ENCODE measurements at places on chromosomes 3 and 15.

DNA sequence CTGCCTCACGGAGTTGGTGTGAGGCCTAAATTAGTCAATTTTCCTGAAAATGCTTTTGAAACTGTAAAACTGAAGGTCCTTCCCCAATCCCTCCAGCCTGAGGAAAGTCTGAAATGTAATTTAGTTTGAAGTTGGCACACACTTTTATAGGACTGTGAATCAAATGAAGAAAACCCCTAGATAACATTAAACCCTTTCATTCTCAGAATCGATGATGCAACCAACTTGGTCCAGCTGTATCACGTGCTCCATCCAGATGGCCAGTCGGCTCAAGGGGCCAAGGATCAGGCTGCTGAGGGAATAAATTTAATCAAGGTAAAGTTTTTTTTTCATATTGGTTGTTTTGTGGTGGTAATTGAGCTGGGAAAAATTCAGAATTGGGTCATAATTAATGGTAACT, 11.7 kb downstream of the MRPS22 start:
- no peak for DNase-seq

DNA sequence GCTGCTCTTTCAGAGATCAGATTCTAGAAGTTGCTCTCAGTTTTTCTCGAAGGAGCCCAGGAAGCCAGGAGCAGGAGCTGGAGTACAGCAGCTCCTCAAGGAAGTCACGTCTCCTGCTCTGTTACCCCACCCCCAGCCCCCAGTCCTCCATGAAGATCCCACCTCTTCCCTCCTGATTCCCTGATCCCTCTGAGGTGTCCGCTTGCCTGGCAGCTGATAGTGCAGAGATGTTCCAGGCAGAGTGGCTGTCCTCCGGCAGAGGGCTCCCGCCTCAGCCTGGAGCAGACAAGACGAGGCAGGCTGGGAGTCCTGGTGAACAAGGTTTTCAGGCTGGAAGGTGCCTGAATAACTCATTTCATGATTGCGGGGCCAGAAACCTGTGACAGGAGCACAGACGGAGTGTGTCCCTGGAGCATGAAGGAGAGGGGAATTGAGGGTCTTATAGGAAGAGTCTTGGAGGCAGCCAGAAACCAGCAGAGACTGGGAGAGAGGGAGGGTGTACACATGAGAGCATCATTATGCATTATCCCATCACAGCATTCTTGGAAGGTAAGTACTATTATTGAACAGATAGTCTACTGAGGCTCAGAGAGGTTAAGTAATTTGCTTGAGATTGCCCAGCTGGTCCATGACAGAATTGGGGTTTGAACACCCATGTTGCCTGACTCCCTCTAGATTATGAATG, 1.2 kb downstream of the HRH1 start:
- peak; percentile 70 for DNase-seq

GRCh38 chr15:78272316-78272715, 8.0 kb downstream of the DNAJA4 start:
- no peak for DNase-seq

GRCh38 chr3:27078246-27078913, 290.8 kb downstream of the NEK10 start:
- no peak for DNase-seq
